ENCODE measurements at places on chromosomes 4 and X. TPM values are rescaled to one million over a fixed set of nuclear protein-coding genes. Genes with fewer than 3 reads are reported as not detected.

DNA sequence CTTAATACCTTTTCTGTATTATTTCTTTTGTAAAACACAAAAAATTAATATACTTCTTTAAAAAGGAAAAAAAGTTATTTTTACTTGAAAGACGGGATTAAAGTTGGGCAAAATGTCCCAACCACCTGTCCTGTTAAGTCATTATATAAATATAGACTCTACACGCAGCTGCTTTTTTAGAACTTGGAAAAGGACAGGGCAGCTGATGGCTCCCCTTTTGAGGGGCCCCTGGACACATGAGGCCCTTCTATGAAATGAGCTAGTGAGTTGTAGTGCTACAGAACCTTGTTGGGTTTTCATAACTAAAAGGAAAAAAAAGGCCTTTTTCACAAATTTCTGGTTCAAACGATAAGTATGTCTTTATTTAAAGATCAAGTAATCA is 600 bp upstream of the BEX2 start:
- H3K4me1 ChIP-seq, result no peaks in the 10 kb centered on the region
- no peak for DNase-seq
- no peak overlapping the region for H3K4me3 ChIP-seq
- H3K36me3 ChIP-seq, result no peaks in the 10 kb centered on the region
- no peak overlapping the region for H3K27ac ChIP-seq
- peaks cover 5% of the 10 kb centered on the region for H3K27me3 ChIP-seq

GRCh38 chr4:159384017-159384416 is 281.1 kb downstream of the RAPGEF2 start:
- no peak overlapping the region for H3K4me3 ChIP-seq
- DNase-seq, result no peak
- no peaks in the 10 kb centered on the region for H3K4me1 ChIP-seq
- H3K27me3 ChIP-seq, result no peaks in the 10 kb centered on the region

MAGEB17 gene
- not detected for total RNA-seq

UGT8 gene
- total RNA-seq, result not detected

CCDC110 gene
- total RNA-seq, result not detected

NXF2 gene
- not detected for total RNA-seq

Data from HFFc6 (cell line).